Activated T-cell treated with anti-CD3 and anti-CD28 coated beads, Interleukin-2, amount 50 U/mL, for 72 hours (primary cell): ENCODE measurements at places on chromosomes 12 and 14.

- peak; percentile 10 for DNase-seq
These were observed 18.8 kb upstream of the GAS2L3 start for GRCh38 chr12:100554608-100555077.

GRCh38 chr12:44972746-44973421 lies 78.0 kb downstream of the DBX2 start:
- no peak for DNase-seq

- no peak for DNase-seq
These were observed 49.3 kb upstream of the OR5AU1 start for GRCh38 chr14:21205026-21205677.

DNA sequence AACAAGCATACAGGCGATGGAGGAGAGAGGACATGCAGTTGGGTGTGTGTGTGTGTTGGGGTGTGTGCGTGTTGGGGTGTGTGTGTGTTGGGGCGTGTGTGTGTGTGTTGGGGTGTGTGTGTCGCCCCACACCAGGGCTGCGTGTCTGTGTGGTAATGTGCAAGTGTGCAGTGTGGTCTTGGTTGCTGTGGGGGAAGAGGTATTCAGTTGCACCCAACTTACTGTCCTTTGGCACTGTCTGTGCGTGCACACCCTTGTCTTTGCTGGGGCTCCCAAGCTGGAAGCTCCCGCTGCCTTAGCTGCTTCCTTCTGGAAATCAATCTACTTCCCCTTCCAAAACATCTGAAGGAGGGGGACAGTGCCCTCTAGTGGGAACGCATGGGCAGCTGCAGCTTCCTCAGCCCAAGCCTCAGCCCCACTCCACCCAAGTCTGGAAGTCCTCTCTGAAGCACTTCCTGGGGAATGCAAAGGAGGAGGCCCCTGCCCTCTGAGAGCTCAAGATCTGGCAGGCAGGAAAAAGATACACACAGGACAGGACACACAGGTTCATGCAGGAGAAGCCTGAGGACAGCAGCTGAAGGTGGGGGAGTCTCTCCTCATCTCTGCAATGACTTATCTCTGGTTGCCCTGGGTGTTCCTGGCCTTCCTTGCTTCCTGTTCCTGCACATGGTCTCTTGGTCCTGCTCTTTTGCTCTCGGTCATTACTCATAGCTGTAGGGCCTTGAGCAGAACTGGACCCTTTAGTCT lies 13.1 kb downstream of the ASIC1 start:
- DNase-seq, result peak; percentile 70

- DNase-seq, result no peak
These were observed 33.7 kb upstream of the LGR5 start for GRCh38 chr12:71405884-71406283.

GRCh38 chr14:69685716-69686115 lies 74.3 kb downstream of the SUSD6 start:
- DNase-seq, result peak; percentile 56

DNA sequence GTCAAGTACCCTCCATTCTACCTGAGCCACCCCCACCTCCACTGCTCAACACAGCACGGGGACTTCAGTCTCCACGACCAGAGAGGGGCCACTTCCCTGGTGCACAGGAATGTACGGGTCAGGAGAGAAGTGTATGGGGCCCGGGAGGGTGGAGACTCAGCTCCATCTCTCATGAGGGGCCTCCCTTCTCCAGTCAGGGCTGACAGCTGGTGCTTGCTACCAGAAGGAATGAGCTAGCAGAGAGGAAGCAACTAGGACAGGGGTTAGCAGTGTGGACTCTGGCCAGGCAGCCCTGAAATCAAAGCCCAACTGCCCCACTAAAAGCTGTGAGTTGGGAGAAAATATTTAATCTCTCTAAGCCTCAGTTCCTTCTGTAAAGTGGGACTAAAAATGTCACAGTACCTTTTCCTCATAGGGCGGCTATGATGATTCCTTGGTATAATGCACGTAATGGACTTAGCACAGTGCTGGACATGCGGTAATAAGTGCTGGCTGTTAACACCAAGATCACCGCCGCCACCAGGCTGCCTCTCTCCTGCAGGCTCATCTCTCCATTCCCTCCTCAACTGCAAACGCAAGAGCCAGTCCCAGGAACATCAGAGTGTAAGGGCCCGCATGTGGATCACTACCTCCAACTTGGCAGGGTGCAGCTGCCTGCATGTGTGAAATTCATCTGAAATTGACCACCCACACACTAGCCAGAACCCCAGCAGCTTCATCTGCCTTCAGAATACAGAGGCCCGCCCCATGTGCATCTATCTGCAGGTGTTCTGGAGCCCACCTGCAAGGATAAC lies 14.6 kb downstream of the ACTN1 start:
- DNase-seq, result no peak

- no peak for DNase-seq
These were observed 61.0 kb downstream of the KIF26A start for GRCh38 chr14:104199266-104199895.

DNA sequence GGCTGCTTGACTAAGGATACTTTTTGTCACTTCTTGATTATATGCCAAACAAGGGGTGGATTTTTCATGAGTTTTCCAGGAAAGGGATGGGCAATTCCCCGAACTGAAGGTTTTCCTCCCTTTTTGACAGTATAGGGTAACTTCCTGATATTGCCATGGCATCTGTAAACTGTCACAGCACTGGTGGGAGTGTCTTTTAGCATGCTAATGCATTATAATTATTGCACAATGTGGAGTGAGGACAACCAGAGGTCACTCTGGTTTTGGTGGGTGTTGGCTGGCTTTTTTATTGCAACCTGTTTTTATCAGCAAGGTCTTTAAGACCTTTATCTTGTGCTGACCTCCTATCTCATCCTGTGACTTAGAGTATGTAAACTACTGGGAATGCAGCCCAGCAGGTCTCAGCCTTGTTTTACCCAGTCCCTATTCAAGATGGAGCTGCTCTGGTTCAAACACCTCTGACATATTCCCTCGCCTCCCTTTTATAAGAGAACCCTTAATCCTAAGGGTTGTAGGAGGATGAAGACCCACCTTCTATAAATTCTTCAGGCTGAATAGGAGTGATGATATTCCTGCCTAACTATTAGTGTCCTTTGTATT lies 471.2 kb downstream of the ATP23 start:
- DNase-seq, result no peak
